ENCODE measurements at places on chromosomes 1 and 21.

- no peak for DNase-seq
Measured at GRCh38 chr1:193927550-193927949, 741.1 kb upstream of the B3GALT2 start.

- DNase-seq = no peak
Measured at GRCh38 chr1:178752891-178753290, 27.8 kb downstream of the RALGPS2 start.

DNA sequence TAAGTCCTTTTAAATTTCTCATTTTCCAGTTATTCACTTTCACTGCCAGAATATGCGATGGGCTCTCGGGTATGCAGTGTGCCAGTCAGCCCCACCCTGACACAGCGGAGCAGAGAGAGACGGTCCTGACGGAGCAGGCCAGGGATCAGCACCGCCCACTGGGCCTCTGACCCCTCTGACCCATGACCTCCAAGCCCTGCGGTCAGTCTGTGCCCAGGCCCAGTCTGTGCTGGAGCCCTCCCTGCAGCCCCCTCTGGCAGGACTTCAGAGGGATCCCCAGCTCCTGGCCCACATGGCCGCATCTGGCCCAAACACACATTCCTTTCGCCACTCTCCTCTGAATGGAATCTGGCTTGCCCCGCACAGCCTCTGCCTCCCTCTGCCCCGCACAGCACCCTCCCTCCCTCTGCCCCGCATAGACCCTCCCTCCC lies 43.4 kb upstream of the COL6A2 start:
- DNase-seq = no peak

GRCh38 chr1:162230096-162230495 lies 146.6 kb downstream of the SPATA46 start:
- no peak for DNase-seq

GRCh38 chr21:26810676-26811415 lies 34.4 kb downstream of the ADAMTS1 start:
- DNase-seq = no peak

DNA sequence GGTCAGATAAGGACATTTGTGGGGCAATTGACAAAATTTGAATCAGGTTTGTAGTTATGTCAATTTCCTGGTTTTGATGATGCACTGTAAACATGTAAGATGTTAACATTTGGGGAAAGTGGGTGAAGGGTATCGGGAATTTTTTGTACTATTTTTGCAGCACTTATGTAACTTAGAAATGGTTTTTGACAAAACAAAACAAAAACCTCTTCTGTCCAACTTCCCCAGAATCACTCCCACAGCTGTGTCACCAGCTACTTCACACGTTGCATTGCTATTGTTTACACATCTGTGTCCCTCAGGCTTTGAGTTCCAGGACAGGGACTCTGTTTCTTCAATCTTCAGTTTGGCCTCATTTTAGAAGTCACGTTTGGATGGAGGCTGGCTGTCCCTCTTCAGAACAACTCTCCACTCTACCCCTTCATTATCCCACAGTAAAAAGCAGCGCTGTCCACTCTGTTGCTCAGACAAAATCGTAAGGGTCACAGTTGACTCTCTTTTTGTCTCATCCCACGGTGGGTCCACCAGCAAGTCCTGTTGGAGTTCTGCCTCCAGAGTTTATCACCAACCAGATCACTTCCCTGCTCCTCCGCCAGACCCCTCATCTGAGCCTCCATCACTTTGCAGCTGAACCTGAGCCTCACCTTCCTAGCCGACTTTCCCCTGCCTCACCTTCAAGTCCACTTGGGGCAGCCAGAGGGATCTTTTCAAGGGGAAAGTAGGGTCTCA lies 63.2 kb downstream of the NENF start:
- DNase-seq = no peak

DNA sequence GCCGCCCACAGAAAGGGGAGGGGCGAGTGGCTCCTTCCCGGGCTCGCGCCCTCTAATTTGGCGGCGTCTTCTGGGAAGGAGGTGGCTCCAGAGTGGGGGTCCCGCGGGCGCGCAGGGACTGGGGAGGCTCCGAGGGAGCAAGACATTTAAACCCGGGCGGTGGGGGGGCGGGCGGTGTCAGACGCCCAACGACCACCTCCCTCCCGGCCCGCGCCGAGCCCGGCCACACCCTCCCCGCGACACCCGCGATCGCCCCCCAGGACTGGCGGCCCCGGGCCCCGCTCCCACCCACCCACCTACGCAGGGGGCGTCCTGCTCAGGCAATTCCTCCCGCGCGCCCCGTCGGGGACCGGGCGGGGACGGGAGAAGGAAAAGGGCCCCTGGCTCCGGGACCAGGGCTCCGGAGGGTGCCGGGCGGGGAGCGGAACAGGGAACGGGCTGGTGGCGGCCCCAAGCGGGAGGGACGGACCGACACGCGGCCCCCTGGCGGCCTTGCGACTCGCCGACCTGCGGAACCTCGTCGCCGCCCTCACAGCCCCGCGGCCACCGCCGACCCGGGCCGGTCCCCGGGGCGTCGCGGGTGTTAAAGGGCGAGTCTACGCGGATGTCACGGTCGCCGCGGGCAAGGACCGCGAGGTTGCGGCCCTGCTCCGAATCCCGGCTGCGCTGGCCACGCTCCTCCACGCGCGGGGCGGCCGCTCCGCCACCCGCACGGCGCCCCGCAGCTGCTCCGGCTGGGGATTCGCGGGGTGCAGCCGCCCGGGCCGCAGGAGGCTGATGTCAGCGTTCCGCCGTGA lies 94.0 kb upstream of the FMN2 start:
- no peak for DNase-seq
